ENCODE measurements at places on chromosomes 6 and 20.
A peak's percentile ranks its signal among the peaks of the same experiment; 100 is the strongest.

GRCh38 chr6:54987633-54988290 lies 141.2 kb downstream of the FAM83B start:
- no peak for DNase-seq

GRCh38 chr20:25277051-25277801 lies 29.3 kb downstream of the PYGB start:
- no peak for DNase-seq

- no peak for DNase-seq
Measured at GRCh38 chr6:163655217-163656121, 241.0 kb downstream of the QKI start.

DNA sequence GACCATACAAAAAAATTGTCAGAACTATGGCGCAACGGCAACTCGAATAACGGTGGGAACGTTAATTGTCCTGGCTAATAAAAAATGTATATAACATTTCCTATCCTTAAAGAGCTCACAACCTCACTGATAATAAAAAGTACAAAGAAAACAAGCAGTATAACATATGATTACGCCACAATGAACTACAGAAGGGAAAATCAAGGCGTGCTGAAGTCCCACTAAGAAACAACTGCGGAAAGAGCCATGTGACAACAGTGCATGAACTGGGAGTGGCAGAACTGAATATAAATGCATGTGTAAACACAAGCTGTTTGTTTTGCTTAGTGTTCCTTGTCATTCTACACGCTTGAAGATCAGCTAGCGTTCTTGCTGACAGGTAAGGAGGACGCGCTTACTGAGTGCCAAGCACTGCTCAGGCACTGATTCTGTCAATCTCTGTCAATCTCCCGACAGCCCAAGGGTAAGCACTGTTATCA lies 466 bp upstream of the PSMB1 start:
- DNase-seq, result no peak

DNA sequence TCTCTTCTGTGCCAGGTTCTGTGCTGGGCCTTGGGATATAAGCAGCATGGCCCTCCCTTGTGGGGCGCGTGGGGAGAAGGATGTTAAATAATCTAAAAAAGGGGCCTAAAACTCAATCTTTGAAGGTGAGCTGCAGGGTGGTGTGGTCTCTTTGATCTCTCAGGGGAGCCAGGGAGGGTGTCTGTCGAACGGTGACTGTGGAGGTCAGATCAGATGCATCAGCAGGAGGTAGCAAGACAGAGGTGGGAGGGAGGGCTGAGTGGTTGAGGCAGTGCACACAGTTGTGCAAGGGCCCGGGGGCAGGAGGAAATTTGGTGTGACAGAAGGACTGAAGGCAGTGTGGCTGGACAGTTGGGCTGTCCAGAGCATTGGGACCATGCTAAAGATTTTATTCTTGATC lies 287.3 kb downstream of the BMP7 start:
- no peak for DNase-seq

DNA sequence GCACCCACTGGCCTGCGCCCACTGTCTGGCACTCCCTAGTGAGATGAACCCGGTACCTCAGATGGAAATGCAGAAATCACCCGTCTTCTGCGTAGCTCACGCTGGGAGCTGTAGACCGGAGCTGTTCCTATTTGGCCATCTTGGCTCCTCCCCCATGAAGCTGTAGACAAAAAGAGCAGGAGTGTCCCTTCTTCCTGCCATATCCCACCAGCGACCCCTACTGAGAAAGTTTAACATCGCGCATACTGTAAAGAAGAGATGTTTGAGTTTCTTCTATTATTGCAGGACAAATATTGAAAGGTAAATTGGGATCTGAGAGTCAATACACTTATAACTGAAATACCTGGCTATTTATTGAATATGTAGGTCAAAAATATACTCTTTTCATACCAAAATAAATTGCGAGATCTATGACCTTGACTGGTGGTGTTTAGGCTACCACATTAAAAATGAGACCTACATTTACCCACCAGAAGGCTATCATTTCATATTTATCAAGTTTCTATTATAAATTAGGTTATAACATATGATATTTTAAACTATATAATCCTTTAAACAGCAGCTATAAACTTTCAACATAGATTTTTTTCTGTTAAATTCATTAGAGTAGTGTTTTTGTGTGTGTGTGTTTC lies 586.3 kb downstream of the HTR1B start:
- DNase-seq, result no peak

DNA sequence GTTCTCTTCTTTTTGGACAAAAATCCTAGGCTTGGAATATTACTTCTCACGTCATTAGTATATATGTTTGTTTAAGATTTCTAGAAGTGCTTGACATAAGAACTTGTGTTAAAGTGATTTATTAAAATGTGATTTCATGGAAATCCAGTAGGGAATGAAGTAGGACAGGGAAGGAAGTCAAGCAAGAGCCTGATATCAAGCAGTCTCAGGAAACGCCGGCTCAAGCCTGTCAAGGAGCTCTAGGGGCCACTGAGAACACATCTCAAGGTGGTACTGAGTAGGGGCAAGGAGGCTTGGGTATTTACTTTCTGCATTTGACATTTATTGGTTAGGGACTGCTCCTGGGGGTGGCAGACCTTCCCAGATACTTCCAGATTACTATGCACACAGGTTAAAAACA lies 920.9 kb upstream of the GJE1 start:
- no peak for DNase-seq

GRCh38 chr6:134809130-134809529 lies 140.8 kb downstream of the ALDH8A1 start:
- no peak for DNase-seq

DNA sequence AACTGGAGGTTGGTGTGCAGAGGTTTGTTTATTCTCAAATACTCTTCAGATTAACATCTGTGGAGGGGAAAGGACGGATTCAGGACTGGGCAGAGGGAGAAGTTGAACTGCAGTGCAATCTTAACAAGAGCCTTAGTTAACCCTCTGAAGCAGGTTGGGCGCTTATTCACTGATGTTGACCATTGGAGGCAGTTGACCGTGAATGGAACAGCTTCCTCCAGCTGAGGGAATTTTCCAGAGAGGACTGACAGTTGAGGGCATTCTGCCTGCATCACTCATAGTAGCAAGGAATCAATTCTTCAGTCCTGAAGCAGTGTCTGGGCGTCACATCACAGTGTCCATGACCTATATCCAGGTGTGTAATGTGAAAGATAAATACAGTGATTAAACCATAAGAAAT lies 80.9 kb downstream of the PLCB4 start:
- DNase-seq, result no peak

GRCh38 chr6:158999154-158999665 lies 792 bp downstream of the RSPH3 start:
- DNase-seq, result no peak

DNA sequence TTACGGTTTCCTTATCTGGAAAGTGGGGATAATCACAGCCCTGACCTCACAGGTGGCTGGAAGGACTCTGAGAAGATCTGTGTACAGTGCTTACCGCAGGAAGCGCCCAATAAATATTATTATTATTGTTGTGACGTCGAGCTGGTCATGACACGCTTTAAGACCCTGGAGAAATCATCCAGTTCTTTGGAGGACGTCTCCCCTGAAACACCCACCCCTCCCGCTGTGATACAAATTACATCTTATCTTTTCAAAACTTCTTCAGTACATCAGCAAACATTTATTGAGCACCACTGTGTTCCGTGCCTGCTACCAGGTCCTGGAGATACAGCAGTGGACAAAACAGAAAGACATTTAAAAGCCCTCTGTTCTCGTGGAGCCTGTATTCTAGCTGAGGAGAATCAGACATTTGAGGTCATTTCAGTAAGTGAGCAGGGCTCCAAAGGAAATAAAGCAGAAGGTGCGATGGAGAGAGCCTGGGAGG lies 118.7 kb downstream of the CEBPB start:
- no peak for DNase-seq

DNA sequence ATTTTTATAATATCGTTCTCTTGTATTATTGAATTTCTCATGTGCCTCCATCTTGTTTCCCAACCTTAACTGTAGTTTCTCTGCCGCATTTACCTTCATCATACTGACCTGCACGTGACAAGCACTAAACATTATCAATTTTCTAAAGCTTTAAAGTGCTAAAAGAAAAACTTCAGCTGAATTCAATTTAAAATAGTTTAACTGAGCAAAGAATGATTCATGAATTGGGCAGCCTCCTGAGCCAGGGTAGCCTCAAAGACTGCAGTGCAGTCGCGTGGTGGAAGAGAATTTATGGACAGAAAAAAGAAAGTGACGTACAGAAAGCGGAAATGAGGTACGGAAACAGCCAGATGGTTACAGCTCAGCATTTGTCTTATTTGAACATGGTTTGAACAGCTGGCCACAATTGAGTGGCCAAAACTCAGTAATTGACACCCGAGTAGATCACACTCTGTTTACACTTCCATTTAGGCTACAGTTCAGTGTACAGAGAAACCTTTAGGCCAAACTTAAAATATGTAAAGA lies 4.2 kb upstream of the ZDHHC14 start:
- DNase-seq, result no peak

GRCh38 chr6:111850295-111850937 lies 22.8 kb downstream of the FYN start:
- DNase-seq, result peak; percentile 49

GRCh38 chr6:139990856-139991465 lies 616.5 kb upstream of the CITED2 start:
- no peak for DNase-seq

DNA sequence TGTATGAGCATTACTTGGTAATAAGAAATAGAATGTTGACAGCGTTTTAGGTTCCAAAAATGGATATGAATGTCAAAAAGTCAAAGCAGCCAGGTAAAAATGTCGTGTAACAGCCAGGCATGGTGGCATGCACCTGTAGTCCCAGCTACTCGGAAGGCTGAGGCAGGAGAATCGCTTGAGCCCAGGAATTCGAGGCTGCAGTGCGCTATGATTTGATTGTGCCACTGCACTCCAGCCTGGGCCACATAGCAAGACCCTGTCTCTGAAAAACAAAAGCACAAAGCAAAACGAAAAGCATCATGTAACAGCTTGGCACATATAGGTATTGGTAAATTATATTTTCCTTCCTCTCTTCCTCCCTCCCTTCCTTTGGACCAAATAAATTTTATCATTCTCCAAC lies 16.2 kb upstream of the FOXP4 start:
- DNase-seq, result no peak

DNA sequence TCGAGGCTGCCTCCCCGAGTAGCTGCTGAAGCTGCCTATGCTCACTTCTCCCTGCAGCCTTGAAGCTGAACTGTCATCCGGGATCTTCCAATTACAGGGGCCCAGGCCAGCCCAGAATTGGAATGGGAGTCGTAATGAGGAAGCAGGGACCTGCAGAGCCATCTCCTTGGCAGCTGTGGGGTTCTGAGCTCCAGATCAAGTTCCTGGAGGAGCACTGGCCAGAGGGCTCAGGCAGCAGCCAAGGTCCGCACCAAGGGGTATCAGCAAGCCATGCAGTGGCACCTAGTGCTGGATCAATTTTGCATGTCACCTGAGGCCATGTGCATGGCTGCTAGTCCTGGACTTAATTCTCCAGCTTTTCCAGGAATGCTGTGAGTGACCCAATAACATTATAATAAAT lies 163.2 kb upstream of the TSHZ2 start:
- no peak for DNase-seq

GRCh38 chr6:118223316-118223715 lies 316.3 kb downstream of the SLC35F1 start:
- DNase-seq, result no peak

DNA sequence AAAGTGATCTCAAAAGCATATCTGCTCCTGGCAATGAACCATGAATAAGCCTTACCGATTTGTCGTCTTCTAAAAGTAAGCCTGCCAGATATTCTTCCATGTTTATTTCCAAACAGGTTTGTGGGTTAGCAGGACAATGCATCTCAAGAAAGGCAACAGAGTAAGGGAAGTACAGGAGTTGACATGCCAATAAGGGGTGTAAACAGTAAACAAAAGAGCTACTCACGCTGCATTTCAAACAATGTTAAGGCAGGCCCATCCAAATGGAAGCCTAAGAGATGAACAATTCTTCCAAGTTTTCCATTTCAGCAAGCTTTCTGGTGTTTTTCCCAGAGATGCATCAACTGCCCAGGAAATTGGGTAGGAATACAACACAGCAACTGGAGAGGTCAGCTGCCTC lies 27.8 kb upstream of the CRIP3 start:
- DNase-seq, result no peak

DNA sequence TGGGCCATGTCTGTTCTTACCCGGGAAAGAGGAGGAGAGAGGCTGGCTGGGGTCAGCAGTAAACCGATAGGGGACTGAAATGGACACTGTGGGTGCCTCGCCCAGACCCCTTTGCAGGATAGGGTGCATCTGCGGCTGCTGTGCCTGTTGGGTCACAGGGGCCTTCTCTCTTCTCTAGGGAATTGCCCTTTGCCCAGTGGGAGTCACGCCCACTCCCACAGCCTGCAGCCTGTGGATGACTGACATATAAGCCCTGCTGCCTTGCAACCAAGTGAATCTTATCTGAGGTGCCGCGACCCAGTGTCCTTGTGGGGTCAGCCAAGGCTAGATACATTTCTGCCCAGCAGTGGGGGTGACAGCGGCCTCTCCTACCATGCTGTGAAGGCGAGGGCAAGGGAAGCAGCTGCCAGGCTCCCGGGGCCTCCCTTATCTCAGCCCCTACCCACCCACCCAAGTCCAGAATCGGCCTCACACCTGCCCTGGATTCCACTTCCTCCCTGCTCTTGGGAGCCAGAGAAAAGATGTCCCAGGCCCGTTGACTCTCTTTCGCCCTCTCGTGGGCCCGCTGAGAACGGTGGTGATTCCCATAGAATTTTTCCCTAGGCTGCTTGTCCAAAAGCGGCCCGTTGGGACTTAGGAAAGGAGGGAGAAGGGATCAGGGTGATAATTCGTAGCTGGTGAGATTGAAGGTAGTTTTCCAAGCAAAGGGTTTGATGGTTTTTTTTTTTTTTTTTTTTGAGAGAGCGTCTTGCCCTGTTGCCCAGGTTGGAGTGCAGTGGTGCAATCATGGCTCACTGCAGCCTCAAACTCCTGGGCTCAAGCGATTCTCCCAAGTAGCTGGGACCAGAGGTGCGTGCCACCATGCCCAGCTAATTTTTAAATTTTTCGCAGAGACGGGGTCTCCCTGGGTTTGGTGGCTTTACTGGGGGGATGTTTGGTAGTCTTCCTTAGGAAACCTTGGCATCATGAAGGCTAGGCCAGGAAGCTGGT lies 76.4 kb upstream of the RNF24 start:
- peak; percentile 37 for DNase-seq

- DNase-seq, result no peak
Measured at GRCh38 chr6:45027126-45027525, 301.0 kb upstream of the RUNX2 start.
